ENCODE measurements at places on chromosomes 12 and 14. TPM values are rescaled to one million over a fixed set of nuclear protein-coding genes. Genes with fewer than 3 reads are reported as not detected.

The IFNG-AS1 gene
- total RNA-seq: not detected

DNA sequence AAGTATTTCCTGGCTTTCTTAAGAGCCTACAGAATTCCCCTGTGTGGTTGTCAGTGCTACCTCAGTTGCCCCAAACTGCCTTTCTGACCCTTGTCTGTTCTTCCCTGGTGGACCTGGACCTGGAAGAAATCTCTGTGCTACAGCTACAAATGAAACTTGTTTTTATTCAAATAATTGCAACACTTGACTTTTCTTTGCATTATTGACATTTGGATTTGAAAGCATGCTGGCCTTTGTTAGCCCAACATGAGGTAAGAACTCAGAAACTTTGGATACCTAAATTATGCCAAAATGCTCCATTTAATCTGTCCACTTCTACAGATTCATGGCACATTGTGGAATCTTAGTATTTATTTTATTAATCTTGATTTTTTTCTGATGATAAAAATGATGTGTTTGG is 142.9 kb downstream of the SAMD4A start:
- no peak for DNase-seq

The SLC16A7 gene
- 4.4 TPM for total RNA-seq

DNA sequence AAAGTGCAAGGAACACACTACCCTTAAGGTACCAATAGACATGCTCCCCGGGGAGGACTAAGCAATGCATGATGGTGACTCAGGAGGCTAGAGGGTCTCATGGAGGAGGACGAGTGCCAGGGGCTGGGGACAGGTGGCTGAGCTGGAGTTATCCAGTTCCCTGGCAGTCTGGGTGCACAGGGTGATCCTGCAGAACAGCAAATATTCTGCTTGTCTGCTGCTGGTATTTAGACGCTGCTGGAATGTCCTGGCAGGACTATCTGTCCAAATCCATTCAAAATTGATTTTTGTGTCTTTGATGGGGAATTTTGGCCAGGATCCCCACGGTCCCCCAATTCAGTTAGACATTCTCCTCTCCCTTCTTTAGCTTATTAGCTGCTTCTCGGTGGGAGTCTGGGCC is 138.7 kb downstream of the C12orf75 start:
- DNase-seq: no peak

The NKX2-1 gene
- not detected for total RNA-seq

The HOXC6 gene
- 17.4 TPM for total RNA-seq

DNA sequence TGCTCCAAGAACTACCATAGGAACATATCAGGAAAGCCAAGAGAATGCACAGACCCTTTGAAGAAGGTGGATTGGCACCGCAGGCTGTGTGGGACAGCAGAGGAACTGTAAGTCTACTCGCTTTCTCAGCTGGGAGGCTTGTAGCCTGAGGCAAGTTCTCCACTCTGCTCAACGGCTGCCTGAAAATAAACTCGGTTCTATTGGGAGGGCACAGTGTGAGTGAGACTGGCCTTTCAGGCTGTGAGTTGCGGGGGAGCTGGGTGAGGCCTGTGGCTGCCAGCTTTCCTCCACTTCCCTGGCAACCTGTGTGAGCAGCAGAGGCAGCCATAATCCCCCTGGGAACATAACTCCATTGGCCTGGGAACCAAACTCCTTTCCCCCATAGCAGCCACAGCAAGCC is 132.1 kb downstream of the ANKS1B start:
- no peak for DNase-seq

- no peak for DNase-seq
Observed at GRCh38 chr14:88901189-88901588, 76.7 kb downstream of the TTC8 start.

- no peak for DNase-seq
Observed at GRCh38 chr14:56181681-56182085, 63.5 kb downstream of the PELI2 start.

All from mesothelial cell of epicardium (in vitro differentiated cells).